Fibroblast of the aortic adventitia (primary cell): ENCODE measurements at places on chromosomes 4 and X. TPM values are rescaled to one million over a fixed set of nuclear protein-coding genes. Genes with fewer than 3 reads are reported as not detected.

Gene SGMS2
- total RNA-seq: 144 and 145 TPM in 2 replicates

Gene EVC2
- total RNA-seq: 15.5 and 17.1 TPM in 2 replicates

Gene TASL
- not detected in 2 replicates for total RNA-seq

Gene CXorf49
- total RNA-seq: not detected in 2 replicates

Gene ESX1
- not detected in 2 replicates for total RNA-seq

Gene SMARCA5
- total RNA-seq: 47.4 and 53.6 TPM in 2 replicates

Gene MAGEB10
- not detected in 2 replicates for total RNA-seq

Gene PLP1
- total RNA-seq: 2.3 TPM in 1 of 2 replicates, not detected in the other

Gene GUCY1B1
- 2.0 and 7.0 TPM in 2 replicates for total RNA-seq

Gene PNMA3
- under 0.01 TPM in 1 of 2 replicates, not detected in the other for total RNA-seq

Gene OPHN1
- 5.6 and 9.4 TPM in 2 replicates for total RNA-seq

Gene PNMA5
- not detected in 2 replicates for total RNA-seq

Gene PDGFRA
- total RNA-seq: 707 and 865 TPM in 2 replicates

Gene MAGEC2
- 0.09 TPM in 1 of 2 replicates, not detected in the other for total RNA-seq

Gene NHSL2
- total RNA-seq: 3.9 and 6.8 TPM in 2 replicates

Gene XG
- total RNA-seq: 13.8 and 50.4 TPM in 2 replicates

Gene MED14
- total RNA-seq: 24.8 and 28.3 TPM in 2 replicates

Gene SPRY1
- total RNA-seq: 33.0 and 44.2 TPM in 2 replicates

Gene GUCY1A1
- total RNA-seq: 0.09 and 2.4 TPM in 2 replicates
